ENCODE measurements at places on chromosomes 2 and 18. TPM values are rescaled to one million over a fixed set of nuclear protein-coding genes. Genes with fewer than 3 reads are reported as not detected.

- peak; percentile 10 for DNase-seq
Measured at GRCh38 chr2:10260130-10260529, 42.6 kb upstream of the HPCAL1 start.

DNA sequence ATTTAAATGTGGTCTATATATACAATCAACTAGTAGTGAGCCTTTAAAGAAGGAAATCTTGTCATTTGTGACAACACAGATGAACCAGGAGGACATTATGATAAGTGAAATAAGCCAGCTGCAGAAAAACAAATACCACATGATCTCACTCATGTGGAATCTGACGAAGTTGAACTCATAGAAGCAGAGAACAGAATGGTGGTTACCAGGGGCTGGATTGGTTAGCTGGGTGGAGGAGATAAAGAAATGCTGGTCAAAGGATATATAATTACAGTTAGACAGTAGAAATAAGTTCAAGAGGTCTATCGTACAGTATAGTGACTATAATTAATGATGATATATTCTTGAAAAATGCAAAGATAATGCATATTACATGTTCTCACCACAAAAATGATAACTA lies 267.9 kb downstream of the FBXO15 start:
- no peak for DNase-seq

DNA sequence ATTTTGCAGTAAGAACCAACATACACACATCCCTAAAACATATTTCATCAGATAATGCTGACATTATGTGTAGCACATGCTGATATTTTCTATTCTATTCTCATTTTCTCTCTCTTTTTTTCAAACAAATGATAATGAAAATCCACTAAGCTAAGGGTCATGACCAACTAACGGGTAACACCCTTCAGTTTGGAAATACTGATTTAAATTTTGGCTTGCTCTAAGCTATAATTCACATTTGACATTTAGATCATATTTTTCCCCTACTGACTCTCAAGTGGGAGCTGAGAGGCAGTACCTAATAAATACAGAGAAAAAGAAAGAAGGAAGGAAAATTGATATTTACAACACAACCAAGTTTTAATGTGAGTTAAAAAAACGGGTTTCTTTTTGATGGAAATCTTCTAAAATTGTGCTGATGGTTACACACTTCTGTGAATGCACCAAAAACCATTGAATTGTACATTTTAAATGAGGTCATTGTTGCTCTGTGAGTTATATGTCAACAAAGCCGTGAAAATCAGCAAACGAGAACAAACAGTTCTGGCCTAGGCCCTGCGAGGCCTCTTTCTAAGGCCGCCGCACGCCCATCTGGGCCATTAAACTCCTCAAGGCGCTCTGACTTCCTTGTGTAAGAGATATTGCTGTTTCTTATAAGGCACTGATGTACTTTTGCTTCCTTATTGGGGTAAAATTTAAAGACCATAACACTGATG lies 124.2 kb downstream of the GALR1 start:
- no peak for DNase-seq

KCNIP3 gene
- total RNA-seq: 17.9 TPM

DBI gene
- total RNA-seq: 56.6 TPM
